ENCODE measurements at places on chromosomes 7 and 10.

DNA sequence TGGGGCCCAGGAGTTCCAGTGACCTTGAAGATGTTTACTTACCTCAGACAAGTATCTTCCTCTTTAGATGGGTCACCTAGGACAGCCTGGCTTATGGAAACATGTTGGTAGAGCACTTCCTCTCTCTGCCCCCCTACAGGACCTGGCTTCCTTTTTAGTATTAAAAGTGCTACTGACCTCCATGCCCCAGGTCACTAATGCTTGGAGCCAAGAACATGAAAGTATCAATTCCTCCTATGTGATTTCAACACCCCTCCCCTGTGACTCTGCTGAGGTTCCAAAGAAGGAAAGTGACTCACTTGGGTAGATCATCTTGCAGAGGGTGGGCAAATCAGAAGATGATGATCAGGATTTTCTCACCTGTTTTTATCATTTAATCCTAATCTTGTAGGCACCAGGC, 125.3 kb upstream of the CCDC6 start:
- no peak for DNase-seq

GRCh38 chr7:103346396-103346795, 1.0 kb upstream of the PSMC2 start:
- DNase-seq, result no peak

- DNase-seq, result no peak
Observed at GRCh38 chr7:115475761-115476385, 554.0 kb downstream of the MDFIC start.

- DNase-seq, result no peak
Observed at GRCh38 chr10:103480521-103480920, 1.5 kb upstream of the CALHM3 start.

DNA sequence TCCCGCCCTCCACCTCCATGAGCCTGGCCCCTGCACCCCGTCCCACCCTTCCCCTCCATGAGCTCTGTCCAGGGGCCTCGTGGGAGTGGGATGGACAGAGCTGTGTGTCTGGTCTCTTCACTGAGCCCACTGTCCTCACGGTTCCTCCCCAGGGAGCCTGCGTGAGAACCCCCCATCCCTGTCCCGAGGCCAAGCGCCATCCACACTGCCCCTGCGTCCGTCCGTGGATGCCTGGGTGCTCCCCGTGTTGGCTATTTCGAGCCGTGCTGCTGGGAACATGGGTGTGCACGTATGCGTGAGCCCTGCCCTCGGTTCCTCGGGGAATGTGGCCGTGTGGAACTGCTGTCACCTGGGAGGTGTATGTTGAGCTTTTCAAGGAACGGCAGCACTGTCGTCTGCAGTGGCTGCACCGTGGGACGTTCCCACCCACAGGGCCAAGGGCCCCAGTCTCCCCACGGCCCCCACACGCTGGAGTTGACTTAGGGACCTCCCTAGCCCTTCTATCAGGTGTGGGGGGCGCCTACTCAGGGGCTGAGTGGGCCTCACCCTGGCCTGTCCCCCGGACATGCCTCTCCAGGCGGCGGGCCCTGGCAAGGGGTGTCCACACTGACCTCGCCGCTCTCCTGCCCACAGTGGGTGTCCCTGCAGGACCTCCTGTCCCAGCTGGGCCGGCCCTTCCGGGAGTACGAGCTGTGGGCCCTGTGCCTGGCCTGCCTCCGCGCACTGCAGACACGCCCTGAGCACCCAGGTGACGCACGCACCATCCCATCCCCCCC, 28.1 kb downstream of the KNDC1 start:
- DNase-seq, result no peak

- DNase-seq, result no peak
Observed at GRCh38 chr7:17743316-17743715, 197.0 kb downstream of the SNX13 start.

GRCh38 chr10:34809796-34810195, 5.3 kb downstream of the PARD3 start:
- no peak for DNase-seq

GRCh38 chr10:80171248-80171660, 34.1 kb downstream of the ANXA11 start:
- no peak for DNase-seq

DNA sequence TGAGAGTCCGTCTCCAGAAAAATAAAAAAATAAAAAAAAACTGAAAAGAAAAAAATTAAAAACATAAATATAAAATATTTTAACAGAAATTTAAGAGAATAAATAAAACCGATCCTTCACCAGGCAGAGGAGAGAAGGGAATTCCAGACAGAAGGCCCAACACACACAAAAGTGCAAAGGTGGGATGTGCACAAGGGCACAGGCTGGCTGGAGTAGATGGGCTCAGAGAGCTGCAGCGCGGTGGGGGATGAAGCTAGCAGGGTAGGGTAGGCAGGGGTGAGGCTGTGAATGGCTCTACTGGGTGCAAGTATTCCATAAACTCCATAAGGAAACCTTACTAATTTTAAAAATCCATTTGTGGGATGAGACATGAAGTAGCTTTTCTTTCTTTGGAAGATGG, 15.7 kb upstream of the ARPC1A start:
- DNase-seq, result no peak

GRCh38 chr7:116177009-116177408, 33.3 kb upstream of the TES start:
- DNase-seq, result no peak

DNA sequence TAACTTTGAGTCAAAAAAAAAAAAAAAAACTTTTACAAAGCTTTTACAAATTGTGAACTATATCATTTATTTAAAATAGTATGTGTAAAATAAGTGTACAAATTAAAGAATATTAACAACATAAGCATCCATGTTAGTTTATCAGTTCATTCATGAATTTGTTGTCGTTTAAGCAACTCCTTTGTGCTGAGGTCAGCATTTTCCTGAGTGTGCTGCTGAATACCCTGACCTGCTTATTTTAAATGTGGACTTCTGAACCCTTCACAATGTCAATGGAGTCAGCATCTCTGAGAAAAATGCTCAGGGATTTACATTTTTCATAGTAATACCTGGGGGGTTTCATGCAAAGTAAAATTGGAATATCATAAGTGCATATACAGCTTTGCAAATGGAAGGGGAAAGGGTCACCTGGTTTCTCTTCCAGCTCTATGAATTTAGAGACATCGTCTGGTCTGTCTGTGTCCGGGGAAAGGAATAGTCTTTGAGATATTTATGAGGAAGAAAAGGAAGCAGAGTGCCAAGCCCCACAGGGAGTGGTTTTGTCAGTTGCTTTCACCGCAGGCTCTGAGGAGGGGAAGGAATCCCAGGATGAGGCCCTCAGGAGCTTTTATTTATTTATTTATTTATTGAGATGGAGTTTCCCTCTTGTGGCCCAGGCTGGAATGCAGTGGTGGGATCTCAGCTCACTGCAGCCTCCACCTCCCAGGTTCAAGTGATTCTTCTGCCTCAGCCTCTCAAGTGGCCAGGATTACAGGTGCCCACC, 125.5 kb upstream of the SVIL start:
- no peak for DNase-seq

DNA sequence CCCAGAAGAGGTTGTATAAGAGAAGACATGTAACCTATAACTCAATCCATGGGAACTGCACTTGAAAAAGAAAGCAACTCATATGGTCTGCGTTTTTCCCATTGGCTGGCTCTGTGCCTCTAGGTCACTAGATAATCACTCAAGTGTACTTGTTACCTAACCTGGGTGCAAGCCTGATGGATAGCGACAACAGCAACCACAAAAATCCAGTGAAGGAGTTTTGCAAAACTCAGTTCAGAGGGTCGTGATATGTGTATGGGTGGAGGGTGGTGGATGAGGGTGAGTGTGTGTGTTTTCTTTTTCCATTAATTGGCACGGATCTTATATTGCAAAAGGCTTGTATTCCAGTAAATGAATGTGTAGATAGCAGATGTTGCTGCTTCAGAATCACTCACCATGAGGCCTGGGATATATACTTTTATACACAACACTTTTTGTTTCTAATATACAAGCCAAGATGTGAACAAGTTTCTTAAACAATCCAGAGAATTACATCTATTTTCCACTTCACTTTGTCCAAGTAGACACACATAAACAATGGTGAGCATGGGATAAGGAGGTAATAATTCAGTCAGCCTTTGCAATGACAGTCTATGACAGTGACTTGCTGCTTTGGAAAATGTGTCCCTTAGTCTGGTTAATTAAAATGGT, 286.9 kb upstream of the DKK1 start:
- DNase-seq, result no peak

DNA sequence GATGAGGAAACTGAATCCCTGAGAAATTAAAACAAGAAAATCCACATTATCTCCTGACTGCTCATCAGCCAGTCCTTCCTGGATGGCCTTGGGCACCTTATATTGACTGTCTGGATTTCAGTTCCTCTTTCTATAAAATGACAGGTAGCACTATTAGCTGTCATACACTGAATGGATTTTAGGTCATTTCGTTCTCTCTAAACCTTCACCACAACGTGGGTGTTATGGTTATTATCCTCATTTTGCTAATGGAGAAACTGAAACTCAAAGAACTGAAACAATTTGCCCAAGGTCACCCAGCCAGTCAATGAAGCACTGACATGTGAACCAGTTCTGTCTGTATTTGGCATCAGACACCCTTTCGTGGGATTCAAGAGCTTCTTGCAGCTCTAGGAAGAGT, 193.8 kb downstream of the CYP26A1 start:
- no peak for DNase-seq

GRCh38 chr10:43205681-43206390, 61.0 kb downstream of the RASGEF1A start:
- no peak for DNase-seq

DNA sequence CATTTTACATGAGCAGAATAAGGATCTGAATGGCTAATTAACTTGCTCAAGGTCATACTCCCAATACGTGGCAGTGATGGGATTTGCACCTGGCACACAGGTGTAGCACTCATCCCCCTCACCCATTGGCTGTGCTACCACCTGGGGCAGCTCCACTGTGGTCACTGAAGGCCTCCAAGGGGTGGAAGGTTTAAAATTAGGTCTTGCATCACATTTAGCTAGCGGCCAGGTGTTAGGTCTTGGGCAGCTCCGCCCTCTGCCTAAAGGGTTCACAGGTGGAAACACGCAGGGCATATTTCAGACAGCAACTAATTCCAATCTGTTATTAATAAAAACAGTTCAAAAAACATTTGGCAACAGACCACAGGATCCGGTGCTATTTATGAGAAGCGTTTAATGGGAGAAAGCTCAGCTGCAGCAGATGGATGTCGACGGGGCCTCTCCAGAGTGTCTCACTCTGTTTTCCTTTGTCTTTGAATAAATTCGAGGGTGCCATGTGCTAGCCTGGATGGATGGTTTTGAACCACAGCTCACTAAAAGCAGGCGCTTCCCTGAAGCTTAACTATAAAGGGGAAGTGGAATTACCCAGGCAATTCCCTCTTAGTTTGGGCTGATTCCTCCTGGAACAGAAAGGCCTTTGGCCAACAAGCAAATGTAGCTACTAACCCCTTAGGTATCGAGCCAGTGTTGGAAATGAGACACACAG, 1017.6 kb downstream of the TYW1 start:
- DNase-seq, result no peak

DNA sequence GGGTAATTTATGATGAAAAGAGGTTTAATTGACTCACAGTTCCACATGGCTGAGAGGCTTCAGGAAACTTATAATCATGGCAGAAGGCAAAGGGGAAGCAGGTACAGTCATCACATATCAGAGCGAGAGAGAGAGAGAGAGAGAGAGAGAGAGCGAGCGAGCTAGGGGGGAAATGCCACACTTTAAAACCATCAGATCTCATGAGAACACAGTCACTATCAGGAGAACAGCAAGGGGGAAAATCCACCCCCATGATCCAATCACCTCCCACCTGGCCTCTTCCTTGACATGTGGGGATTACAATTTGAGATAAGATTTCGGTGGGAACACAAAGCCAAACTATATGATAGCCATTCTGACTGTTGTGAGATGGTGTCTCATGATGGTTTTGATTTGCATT, 576.3 kb downstream of the GFRA1 start:
- no peak for DNase-seq

DNA sequence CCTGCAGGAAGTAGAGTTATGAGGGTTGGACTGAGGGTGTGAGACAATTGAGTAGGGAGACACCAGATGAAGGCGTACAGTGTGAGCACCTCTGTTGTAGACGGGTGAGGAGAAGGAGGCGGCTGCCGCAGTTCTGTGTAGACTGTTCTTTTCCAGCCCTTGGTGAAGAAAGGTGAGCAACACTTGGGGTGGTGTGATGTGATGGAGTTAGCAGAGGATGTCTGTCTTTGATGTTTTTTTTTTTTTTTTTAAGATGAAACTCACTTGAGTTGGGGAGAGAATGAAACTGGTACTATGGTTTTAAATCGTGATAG, 42.8 kb upstream of the RNF216 start:
- DNase-seq, result no peak

DNA sequence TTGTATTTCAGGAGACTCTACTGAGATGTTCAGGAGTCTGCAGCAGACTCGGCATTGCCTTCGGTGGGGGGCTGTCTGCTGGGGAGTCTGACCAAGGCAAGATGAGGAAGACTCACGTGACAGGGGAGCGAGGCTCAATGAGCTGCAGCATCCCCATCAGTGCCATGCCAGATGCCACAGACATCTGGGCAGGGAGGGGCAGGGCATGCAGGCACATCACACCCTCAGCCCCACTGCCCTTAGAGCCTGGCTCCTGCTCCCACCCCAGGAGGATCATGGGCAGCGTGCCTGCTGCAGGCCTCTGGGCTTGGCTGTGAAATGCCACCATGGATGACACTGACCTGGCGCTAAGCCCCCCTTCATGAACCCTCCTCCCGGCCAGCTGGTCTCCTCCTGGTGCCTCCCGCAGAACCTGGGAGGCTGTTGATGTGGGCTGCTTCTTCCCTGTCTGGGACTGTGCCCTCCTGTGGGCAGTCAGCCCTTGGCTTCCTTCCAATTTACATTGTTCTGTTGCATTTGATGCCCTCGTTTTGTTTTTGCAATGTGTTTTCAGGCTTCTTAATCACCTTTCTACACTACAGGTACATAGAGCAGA, 235.0 kb downstream of the PAXIP1 start:
- DNase-seq, result no peak

DNA sequence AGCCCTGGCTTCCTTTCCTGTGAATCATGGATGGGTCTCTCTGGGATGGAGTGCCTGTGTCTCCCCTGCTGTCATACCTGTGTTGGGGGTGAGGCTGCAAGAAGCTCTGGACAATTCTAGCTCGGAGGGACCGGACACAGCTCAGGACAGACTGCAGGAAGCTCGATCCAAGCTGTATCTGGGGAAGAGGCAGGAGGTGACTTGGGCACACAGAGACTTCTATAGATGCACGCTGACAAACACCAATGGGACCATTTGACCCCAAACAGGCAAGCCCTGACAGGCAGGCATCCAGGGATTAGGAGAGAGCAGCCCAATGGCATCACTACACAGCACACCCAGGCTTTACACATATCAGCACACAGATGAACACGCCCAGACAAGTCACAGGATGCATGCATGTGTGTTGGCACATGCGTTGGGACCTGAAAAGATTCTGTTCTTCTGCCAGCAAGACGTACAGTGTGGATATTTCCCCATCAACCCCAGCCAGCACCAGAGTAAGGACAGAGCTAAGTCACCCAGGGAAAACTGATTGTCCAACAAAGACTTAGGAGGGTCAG, 4.5 kb downstream of the LLCFC1 start:
- DNase-seq, result no peak

GRCh38 chr10:4017336-4017735, 232.3 kb upstream of the KLF6 start:
- DNase-seq, result no peak

Data from cortex of kidney (tissue), 1 donor.